Fibroblast of gingiva (primary cell): ENCODE measurements at places on chromosomes 2 and 18.

GRCh38 chr2:229416116-229416694, 145.1 kb upstream of the PID1 start:
- DNase-seq: peak; percentile 87

- no peak for DNase-seq
Measured at GRCh38 chr2:197890168-197890567, 85.8 kb downstream of the PLCL1 start.

GRCh38 chr2:227577555-227577954, 21.1 kb upstream of the SCYGR2 start:
- no peak for DNase-seq

DNA sequence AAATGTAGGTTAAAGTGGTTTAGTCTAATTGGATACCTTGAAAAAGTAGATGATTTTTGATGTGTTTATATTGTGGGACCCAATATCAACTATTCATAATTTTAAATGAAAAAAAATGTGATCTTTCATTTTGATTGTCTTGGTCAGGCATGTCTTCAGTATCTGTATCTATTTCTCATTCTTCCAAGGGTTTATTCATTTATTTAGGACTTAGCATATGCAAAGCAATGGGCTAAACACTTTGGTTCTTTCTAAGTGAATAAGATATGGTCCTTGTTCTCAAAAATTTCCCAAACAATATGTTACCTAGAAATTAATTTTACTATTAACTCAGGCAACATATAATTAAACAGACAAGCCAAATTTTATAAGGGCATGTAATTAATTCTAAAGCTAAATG, 49.1 kb downstream of the CSRNP3 start:
- DNase-seq: no peak

- DNase-seq: no peak
Measured at GRCh38 chr2:95346738-95347671, 49.9 kb downstream of the KCNIP3 start.

- DNase-seq: no peak
Measured at GRCh38 chr18:79560042-79560860, 119.4 kb upstream of the CTDP1 start.

- no peak for DNase-seq
Measured at GRCh38 chr2:98884658-98885057, 51.4 kb downstream of the CRACDL start.

DNA sequence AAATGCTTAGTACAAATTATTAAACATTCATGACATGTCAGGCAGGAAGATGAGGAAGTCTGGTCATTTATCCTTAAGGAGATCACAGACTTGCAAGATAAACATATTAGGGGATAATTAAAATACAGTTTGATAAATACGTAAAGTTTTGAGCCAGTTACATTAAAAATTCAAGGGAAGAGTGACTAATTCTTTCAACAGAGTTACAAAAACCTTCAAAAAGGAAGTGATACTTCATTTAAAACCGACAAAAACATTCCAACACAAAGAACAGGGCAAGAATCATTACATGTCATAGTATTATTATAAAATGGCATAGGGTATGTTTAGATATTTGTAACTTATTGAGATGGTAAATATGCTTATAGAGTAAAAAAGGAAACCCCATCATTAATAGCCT, 636.0 kb downstream of the NR4A2 start:
- no peak for DNase-seq

DNA sequence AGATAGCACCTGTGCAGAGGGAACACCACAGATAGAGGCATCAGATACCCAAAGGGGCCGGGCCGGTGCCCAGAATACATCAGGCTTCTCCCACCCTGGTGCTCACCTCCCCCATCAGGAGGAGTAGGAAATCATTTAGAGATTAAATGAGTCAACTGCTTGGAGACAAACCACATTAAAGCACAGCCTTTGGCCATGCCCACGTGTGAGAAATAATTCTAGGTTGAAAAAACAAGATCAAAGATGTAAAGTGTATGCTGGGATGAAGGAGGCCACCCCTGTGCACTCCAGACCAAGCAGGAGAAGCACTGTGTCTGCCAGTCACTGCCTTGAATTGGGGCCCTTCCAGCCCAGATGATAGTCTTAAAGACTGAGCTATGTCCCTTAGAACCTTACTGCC, 152.8 kb upstream of the ACAA2 start:
- no peak for DNase-seq

DNA sequence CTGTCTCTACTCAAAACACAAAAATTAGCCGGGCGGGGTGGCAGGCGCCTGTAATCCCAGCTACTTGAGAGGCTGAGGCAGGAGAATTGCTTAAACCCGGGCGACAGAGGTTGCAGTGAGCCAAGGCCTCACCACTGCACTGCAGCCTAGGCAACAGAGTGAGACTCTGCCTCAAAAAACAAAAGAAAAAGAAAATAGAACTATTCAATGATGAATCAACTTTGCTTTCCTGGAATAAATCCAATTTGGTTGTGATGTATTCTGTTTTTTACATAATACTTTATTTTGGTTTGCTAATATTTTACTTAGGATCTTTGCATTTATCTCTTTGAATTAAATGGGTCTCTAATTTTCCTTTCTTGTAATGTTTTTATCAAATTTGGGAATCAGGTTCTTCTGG, 86.3 kb upstream of the MBOAT2 start:
- DNase-seq: no peak

DNA sequence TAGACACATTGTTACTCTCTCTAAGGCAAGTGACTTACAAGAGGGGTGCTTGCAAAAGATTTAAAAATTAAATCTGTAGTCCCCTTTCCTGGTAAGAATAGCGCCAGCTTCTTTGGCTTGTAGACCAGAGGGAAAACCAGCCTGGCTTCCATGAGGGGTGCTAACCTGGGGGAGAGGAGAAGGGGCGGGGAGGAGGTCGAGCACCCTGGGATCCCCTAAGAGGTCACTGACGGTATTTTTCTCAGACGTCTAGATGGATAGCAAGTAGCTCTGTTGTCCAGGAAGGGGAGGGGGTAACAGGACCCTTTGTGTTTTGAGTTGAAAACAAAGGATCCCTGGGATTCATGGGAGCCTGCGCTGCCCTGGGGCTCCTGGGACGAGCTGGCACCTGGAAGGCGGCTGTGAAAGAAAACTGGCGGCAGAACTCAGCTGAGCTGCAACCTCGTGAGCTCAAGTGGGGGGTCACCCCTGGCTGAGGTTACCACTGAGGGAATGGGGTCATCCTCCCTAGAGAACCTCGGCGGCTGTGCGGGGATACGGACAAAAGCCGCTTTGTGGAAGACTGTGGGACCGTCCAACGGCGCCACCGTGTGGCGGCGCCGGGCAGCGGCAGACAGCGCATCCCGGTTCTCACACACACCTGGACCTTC, 37.8 kb upstream of the MRPL19 start:
- no peak for DNase-seq

- DNase-seq: peak; percentile 97
Measured at GRCh38 chr2:227717687-227718567, at the start of gene SLC19A3. Gene SLC19A3, minus strand, starts transcription at chr2:227718028. Its CDS starts 15,710 bp downstream, at chr2:227702318.

GRCh38 chr2:58920001-58920400, 678.9 kb upstream of the FANCL start:
- DNase-seq: no peak

GRCh38 chr2:69111076-69111475, 98.1 kb downstream of the ANTXR1 start:
- DNase-seq: peak; percentile 51

GRCh38 chr2:108571286-108571685, 37.0 kb downstream of the LIMS1 start:
- no peak for DNase-seq

- no peak for DNase-seq
Measured at GRCh38 chr2:20580690-20581437, 70.0 kb downstream of the HS1BP3 start.

- peak; percentile 32 for DNase-seq
Measured at GRCh38 chr2:3780477-3781402, 77.4 kb downstream of the DCDC2C start.

DNA sequence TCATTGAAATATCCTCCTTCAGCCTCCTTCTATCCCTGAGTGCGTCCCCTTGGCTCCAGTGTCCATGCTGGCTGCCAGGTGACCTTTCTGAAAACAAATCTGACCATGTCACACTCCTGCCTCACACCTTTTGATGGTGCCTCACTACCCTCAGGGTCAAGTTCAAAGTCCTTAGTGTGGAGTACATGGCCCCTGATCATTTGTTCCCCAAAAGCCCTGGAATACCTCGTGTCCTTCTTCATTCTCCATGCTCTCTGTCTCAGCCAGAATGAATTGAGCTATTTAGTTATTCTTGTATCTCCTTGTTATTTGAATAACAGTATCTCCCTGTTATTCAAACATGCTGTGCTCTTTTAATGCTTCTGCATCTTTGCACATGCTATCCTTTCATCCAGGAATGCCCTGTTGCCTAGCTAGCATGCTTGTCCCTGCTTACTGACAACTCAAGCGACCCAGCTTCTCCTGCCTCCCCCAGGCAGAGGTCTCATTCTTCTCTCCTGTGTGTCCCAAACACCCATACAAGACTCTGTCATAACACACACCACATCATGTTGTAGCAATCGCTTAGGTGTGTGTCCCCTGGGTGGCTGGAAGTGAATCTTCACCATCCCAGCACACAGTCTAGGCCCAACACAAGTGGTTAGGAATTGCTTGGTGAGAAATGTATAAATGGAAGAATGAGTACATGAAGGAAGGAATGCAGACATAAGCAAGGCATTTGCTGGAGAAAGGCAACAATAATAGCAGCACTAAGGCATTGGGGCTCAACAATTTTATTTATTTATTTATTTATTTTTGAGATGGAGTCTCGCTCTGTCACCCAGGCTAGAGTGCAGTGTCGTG, 144.0 kb downstream of the DDX1 start:
- no peak for DNase-seq
